NCI-H2081 treated with DMSO at 0.1 percent for 48 hours (cell line): ENCODE measurements at places on chromosomes 1 and 21.

GRCh38 chr1:205232127-205232820 lies 4.5 kb downstream of the TMCC2 start:
- DNase-seq, result no peak

GRCh38 chr1:173862769-173863223 lies 5.0 kb downstream of the GAS5 start:
- DNase-seq, result no peak

- no peak for DNase-seq
Measured at GRCh38 chr1:228143480-228144192, 3.6 kb downstream of the GUK1 start.

DNA sequence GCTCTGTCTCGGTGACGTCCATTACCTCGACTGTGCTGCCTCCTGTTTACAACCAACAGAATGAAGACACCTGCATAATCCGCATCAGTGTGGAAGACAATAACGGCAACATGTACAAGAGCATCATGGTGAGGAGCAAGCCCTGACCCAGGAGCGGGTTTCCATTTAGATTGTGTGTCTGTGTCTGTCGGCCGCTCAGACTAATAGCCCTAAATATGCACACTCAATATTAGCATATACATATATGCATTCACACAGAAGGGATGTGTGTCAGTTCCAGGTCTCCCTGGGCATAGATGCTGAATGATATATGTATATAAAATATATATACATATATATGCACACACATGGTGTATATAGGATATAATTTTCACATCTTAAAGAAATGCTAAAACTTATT lies 111.7 kb downstream of the RGL1 start:
- no peak for DNase-seq

GRCh38 chr1:83746234-83746633 lies 252.7 kb downstream of the TTLL7 start:
- DNase-seq, result no peak

DNA sequence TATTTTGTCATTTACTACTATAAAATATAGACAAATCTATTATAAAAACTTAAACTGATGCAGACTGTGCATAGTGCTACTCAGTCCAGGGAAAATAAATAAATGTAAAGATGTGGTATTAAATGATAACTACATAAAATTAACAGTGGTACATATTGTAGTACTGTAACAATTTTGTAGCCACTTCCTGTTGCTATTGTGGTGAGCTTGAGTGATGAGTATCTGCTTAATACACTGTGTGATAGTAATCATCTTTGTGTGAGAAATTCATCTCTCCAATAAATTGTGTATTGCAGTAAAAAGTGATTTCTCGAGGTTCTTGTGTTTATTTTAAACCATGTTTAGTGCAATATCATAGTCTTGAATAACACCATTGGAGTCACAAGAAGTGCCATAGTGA lies 353.4 kb upstream of the ZRANB2 start:
- no peak for DNase-seq

GRCh38 chr21:23452384-23453083 lies 2154.7 kb downstream of the MRPL39 start:
- no peak for DNase-seq

GRCh38 chr1:25881266-25881665 lies 5.8 kb upstream of the PAQR7 start:
- no peak for DNase-seq

DNA sequence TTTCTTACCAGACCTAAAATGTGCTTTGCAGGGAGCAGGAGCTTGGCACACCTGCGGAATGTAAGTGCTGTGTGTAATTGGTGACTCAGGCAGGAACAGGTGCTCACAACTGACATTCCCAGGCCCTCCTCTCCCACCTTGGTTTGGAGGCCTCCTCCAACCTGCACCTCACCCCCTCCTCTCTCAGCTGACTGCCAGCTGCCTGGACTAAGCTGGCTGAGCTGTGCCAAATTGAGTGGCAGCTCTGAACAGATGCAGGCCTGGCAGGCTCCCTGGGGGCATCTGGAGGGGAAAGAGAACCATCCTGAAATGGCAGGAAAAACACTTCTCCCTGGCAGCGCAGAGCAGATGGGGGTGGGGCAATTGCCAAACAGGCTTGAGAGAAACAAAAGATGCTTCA lies 91.7 kb upstream of the PGBD5 start:
- DNase-seq, result peak; percentile 34

- DNase-seq, result no peak
Measured at GRCh38 chr1:159090286-159091179, 14.0 kb upstream of the AIM2 start.

GRCh38 chr1:107643766-107644165 lies 321.2 kb downstream of the VAV3 start:
- DNase-seq, result no peak

GRCh38 chr1:58966103-58966916 lies 182.5 kb upstream of the JUN start:
- DNase-seq, result no peak

DNA sequence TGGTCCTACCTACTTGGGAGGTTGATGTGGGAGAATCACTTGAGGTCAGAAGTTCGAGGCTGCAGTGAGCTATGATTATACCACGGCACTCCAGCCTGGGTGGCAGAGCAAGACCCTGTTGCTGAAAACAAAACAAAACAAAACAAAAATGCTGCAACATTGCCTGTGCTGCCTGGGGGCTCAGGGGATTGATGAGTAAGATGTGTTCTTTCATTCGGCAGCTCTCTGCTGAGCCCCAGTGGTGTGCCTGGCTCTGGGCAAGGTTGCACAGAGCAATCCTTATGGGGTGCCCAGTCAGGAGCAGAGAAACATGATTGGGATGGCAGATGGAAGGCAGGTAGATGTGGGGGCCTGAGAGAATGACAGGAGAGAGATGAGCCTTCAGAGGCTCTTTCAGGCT lies 28.6 kb upstream of the KDM4A start:
- no peak for DNase-seq

DNA sequence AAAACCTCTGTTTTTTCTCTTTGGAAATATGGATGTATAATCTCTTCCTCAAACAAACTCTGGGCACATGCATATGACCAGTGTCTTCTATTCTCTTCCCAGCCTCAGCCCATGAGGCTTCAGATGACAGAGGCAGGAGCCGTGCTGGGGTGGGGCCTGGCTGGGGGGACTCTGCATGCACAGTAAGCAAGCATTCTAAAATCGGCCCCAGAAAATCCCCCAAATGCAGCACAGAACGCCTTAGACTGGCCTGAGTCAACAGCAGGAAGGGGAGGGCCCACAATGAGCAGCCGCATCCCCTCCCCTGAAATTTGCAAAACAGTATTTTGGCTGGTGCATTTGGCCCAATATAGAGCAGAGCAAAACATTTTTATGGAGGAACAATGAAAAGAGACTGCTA lies 47.8 kb downstream of the ITPKB start:
- no peak for DNase-seq
